ENCODE measurements at places on chromosomes 12 and 14. TPM values are rescaled to one million over a fixed set of nuclear protein-coding genes. Genes with fewer than 3 reads are reported as not detected.

GRCh38 chr14:104116288-104116755 is 22.1 kb upstream of the KIF26A start:
- no peak overlapping the region for H3K27ac ChIP-seq
- H3K4me1 ChIP-seq = peaks cover 23% of the 10 kb centered on the region
- peaks cover 16% of the 10 kb centered on the region for H3K27me3 ChIP-seq
- peak overlapping the region; percentile 56 for H3K4me3 ChIP-seq
- no peak for DNase-seq
- no peaks in the 10 kb centered on the region for H3K36me3 ChIP-seq

DNA sequence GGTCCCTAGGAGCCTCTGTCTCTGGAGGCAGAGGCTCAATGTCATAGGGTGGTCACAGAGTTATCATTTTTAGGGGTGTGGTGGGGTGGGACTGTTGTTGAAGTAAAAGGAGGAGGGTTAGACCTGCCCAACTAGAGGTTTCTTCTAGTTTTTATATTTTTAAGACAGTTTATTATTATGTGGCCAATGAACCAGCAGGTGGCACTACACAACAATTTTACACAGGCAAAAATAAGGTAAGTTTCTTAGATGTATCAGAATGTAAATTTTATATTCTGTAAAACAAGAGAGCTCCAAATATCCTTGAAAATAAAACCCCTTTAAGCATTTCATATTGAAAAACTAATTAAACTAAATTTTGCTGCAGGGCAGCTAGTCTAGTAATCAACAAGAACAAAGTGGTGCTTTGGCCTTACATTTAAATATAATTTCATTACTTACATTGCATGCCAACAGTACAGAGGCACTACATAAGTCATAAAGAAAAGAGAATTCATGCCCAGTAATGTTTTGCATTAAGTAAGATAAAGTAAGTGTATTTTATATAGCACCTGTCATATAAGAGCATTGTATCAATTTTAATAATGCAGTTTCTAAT is 22.2 kb upstream of the OVCH1 start:
- DNase-seq = no peak
- no peak overlapping the region for H3K27ac ChIP-seq
- no peaks in the 10 kb centered on the region for H3K4me1 ChIP-seq
- no peak overlapping the region for H3K4me3 ChIP-seq
- peaks cover 35% of the 10 kb centered on the region for H3K36me3 ChIP-seq

The CLEC9A gene
- 0.17 TPM for total RNA-seq

- peak overlapping the region; percentile 88 for H3K27ac ChIP-seq
- peaks cover 4% of the 10 kb centered on the region for H3K36me3 ChIP-seq
- H3K4me1 ChIP-seq = peaks cover 93% of the 10 kb centered on the region
These were observed 65.1 kb downstream of the DAAM1 start for GRCh38 chr14:59253527-59253926.

All from esophagus muscularis mucosa (tissue), 4 donors.